ENCODE measurements at places on chromosomes 12 and 14.

DNA sequence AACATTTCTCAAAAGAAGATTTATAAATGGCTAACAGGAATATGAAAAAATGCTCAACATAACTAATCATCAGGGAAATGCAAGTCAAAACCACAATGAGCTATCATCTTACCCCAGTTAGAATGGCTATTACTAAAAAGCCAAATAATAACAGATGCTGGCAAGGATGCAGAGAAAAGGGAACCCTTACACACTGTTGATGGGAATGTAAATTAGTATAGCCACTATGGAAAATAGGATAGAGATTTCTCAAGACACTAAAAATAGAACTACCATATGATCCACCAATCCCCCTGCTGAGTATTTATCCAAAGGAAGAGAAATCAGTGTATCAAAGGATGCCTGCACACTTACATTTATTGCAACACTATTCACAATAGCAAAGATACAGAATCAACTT lies 58.3 kb downstream of the GUCY2C start:
- no peak for DNase-seq

DNA sequence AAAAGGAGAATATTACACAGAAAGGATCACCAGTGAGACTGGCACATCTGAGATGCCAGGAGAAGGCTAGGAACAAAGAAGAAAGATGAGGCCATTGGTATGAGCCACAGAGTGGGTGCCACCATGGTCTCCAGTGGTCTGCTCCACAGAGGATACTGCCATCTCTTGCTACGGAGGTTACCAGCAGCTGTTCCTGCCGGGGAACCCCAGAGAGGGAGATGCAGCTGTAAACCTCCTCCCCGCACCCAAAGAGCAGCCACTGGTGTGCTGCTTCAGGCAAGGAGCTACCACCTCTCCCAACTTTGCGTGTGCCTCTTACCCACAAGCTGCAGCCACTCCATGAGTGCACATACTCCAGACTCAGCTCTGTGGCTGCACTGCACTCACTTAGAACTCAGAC lies 201.5 kb upstream of the RTL1 start:
- no peak for DNase-seq

- no peak for DNase-seq
These were observed 9.9 kb upstream of the CEP83 start for GRCh38 chr12:94469522-94469921.

GRCh38 chr12:18296201-18296908 lies 35.0 kb downstream of the PIK3C2G start:
- no peak for DNase-seq

GRCh38 chr12:116749884-116750283 lies 11.8 kb downstream of the RNFT2 start:
- DNase-seq, result no peak

GRCh38 chr14:92905667-92906066 lies 17.3 kb upstream of the CHGA start:
- no peak for DNase-seq

- DNase-seq, result peak; percentile 28
These were observed 62.2 kb downstream of the PPP1R36 start for GRCh38 chr14:64612021-64612380.

DNA sequence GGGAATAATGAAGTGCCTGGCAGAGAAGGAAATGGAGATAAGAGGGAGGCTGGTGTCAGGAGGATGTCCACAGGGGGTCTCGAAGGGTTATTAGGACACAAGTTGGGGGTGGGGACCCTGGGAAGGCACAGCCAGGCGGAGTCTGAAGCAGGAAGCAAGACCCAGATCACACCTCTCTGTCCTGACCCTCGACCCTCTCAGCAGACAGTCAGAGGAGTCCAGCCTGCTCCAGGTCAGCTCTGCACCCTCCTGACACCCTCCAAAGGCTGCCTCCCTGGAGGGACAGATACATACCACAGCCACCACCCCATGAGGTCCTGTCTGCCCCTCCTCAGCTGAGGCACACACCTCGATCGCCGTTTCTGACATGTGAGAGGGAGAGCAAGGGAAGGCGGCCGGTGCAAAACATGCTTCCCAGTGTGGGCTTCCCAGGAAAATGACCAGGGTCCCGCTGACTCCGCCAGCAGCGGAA lies 9.0 kb downstream of the BCL11B start:
- DNase-seq, result no peak

DNA sequence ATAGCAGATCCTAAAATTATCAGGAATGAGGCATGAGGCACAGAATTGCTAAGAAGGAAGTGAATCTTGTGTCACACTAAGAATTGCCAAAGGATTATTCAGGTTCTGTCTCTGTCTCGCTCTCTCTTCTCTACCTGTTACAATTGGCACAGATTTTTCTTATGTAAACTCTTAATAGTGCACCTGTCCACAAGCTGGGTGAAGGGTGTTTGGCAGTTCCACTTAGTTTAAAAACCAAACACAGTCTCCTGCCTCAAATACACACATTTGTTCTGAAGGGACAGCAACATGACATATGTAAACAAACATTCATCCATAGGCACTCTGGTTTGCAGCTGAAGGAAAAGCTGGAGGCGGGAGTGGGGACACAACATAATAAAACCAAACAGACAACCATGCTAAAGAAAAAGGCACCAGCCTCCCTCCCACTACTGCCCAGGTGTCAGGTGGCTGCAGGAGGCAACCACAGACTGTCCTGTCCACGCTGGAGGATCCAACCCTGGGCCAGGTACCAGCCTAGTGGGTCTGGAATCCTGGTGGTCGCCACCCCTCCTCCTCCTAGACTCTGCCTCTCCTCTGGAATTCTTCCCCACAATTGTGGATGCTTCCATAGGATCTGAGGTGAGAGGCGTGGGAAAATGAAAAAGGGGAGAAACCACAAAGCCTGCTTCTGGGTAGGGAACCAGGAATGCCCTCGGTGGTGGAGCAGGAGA lies 81.2 kb downstream of the TMEM260 start:
- DNase-seq, result no peak

- DNase-seq, result no peak
These were observed 107.8 kb downstream of the GCH1 start for GRCh38 chr14:54794796-54795195.

- no peak for DNase-seq
These were observed 12.5 kb downstream of the FGF6 start for GRCh38 chr12:4432878-4433744.

DNA sequence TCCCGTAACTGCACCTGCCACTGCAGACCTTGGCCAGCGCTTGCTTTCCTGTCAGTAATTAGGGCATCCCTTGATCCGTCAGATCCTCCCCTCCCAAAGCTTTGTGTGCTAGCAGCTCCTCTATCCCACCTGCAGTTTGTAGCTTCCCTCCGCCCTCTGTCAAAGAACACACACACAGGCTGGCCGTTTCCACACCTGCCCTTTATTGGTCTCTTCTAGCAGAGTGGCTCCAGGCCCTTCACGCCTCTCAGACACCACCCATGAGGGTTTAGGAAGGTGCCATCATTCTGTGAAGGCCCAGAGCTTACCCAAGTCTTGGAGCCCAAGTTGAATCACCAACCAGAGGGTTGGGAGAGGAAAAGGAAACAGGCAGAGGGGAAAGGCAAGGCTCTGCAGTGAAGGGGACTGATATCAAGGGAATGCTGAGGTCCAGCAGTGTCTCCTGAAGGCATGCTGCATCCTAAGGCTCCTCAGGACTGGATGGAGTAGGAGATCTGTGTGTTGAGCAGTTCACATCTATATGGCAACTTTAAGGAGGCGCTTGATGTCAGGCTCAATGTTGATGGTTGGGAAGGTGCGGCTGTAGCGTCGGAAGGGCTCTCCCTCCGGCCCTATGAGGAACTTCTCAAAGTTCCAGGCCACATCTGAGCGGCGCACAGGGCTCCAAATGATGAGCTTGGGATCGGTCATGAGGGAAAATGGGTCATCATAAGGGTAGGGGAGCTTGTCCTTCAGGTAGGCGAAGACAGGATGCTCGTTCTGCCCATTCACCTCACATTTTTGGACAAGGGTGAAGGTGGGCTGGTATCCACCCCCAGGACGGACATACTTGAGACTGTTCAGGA lies 3.4 kb downstream of the GPX2 start:
- DNase-seq, result no peak

DNA sequence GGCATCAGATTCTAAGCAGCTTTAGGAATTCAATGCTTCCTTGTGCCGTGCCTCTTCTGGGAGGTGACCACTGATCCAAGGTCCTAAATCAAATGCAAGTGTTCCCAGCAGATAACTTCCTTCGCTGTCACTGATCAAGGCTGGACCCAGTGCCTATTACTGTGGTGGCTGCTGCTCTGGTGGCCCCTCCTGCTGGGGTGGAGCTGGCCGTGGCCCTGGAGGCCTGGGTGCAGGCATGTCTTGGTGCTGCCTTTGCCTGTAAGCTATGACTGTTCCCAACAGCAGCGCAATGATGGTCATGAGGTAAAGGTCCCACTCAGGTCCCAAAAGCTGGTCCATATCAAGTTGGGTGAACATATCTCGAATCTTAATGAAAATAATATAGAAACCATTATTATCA lies 56.8 kb downstream of the SEL1L start:
- DNase-seq, result no peak

DNA sequence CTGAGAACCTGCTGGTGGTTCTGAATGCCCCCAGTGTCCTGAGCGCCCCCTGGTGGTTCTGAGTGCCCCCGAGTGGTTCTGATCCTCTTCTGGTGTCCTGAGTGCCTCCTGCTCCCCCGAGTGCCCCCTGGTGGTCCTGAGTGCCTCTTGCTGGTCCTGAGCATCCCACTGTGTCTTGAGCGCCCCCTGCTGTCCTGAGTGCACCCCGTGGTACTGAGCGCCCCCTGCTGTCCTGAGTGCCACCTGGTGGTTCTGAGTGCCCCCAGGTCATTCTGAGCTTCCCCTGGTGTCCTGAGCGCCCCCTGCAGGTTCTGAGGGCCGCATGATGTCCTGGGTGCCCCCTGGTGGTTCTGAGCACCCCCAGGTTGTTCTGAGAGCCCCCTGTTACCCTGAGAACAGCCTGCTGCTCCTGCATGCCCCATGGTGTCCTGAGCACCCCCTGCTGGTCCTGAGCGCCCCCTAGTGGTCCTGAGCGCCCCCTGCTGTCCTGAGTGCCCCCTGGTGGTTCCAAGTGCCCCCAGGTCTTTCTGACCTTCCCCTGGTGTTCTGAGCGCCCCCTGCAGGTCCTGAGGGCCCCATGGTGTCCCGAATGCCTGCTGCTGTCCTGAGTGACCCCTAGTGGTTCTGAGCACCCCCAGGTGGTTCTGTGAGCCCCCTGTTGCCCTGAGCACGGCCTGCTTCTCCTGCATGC lies 1165.4 kb downstream of the TMEM121 start:
- no peak for DNase-seq

GRCh38 chr14:21136024-21136423 lies 19.8 kb downstream of the OR5AU1 start:
- peak; percentile 27 for DNase-seq

DNA sequence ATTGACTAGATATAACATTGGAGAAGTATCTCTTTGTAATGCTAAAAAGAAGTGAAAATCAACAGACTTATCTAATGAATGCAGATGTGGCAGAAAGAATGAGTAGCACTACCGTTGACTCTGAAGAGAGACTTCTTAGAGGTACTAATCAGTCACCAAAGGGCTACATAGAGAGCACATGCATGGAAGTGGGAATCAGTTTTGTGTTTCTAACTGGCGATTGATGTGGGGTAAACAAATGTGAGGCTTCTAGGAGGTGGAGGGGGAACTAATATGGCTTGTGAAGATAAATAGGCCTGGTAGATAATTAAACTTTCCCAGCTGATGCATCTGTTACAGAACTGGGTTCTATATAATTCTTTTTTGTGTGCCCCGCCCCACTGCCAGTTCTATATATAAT lies 10.5 kb downstream of the COCH start:
- no peak for DNase-seq

GRCh38 chr12:88371416-88372183 lies 208.7 kb downstream of the KITLG start:
- DNase-seq, result no peak
